ENCODE measurements at places on chromosomes 5 and 9. TPM values are rescaled to one million over a fixed set of nuclear protein-coding genes. Genes with fewer than 3 reads are reported as not detected.

HRH2 gene
- total RNA-seq, result 0.51 TPM

KIF4B gene
- total RNA-seq, result not detected

MYMK gene
- not detected for total RNA-seq

RELL2 gene
- 3.5 TPM for total RNA-seq

GOLM1 gene
- 110 TPM for total RNA-seq

ANKRD31 gene
- not detected for total RNA-seq
